Activated T-cell treated with anti-CD3 and anti-CD28 coated beads, Interleukin-2, amount 50 U/mL, for 24 hours (primary cell): ENCODE measurements at places on chromosomes 3 and 15.

GRCh38 chr3:178676942-178677790 lies 140.9 kb downstream of the KCNMB2 start:
- no peak for DNase-seq

DNA sequence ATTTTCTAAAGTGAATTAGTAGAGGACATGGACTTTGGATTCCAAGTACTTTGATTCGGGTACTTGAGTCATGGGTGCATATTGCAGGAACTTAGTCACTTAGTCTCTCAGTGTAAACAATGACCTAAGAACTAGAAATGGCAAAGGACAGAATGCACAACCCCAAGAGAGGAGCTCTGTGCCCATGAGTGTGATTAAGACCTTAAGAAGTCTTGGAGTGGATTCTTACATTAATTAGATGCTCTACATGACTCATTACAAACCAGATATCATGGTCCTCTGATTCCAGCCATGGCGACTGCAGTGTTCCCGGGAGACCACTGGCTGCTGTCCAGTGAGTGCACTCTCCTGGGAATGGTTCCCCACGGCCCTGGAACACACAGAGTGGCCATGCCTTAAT lies 251.5 kb downstream of the GABRG3 start:
- DNase-seq = no peak

GRCh38 chr3:63562323-63562722 lies 90.2 kb upstream of the SNTN start:
- no peak for DNase-seq

GRCh38 chr3:137110392-137110996 lies 152.7 kb downstream of the IL20RB start:
- DNase-seq = no peak

DNA sequence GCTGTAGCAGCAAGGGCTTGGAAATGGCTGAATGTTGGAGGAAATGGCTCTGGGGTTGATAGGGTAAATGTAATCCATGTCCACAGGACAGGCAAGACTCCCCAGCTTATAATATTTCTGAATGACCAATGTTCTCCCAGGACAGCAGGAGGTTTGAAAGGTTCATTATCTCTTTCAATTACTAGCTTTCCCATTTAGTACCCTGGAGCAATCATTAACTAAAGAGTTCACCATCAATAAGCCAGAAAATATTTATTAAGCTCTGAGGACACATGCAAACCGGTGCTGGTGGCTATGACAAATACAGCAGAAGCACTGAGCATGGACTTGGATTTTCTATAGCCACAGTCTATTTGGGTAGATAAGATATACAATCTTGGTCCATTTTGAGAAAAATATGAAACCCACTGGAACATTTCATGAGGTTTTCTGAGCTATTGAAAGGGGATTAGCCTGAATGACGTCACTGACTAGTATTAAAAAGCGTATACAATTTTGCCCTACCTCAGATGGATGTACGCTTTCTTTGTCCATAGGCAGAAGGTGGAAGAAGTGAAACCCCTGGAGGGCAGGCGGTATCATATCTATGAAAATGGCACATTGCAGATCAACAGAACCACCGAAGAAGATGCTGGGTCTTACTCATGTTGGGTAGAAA lies 166.2 kb downstream of the CHL1 start:
- DNase-seq = no peak

- DNase-seq = no peak
These were observed 90.2 kb downstream of the DNAJB8 start for GRCh38 chr3:128376516-128376915.

DNA sequence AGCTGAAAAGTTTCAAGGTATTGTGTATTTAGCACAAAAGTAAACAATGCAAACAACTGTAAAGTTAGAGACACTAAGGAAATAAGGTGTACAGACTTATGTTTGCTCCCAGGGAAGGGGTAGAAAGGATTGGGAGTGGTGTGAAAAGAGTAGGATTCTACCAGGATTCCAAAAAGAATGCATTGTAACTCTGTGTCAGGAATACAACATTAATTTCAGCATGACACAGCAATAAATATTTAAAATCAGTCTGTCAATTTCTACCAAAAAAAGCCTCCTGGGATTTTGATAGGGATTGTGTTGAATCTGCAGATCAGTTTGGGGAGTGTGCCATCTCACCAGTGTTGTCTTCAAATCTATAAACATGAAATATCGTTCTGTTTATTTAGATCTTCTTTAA lies 73.4 kb downstream of the LRRC28 start:
- no peak for DNase-seq

GRCh38 chr15:74381481-74381880 lies 14.0 kb upstream of the CYP11A1 start:
- DNase-seq = no peak

DNA sequence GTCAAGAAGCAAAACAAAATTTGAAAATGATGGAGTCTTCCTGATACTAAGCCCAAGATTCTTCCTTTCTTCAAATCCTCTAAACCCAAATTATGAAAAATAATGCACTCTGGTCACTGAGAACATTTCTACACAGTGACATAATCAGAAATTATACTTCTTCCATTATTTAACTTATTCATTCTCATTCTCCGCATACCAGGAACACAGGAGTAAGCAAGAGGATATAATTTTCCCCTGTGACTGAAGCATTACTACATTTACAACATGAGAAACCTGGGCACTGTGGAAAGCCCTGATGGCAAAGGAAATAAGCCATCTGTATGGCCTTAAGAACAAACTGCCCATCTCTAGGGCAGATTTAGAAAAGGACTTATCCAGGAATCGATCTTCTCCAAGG lies 47.0 kb downstream of the EXD1 start:
- DNase-seq = no peak

DNA sequence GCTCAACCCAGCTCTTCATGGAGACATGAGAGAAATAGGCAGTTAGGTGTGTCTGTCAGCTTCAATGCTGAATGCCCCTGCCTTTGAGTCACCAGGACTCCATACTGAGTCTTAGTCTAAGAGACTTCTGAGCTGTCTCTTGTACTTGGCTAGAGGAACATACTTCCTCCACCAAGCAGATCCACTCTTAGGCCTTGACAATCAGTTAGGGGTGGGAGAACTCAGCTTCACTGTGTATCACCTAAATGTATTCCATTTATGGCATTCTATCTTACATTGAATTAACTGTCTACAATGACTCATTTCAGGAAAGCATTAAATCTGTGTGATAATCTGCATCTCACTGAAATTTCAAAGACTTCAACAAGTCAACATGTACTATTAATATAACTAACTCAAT lies 66.0 kb downstream of the STAC start:
- DNase-seq = no peak

DNA sequence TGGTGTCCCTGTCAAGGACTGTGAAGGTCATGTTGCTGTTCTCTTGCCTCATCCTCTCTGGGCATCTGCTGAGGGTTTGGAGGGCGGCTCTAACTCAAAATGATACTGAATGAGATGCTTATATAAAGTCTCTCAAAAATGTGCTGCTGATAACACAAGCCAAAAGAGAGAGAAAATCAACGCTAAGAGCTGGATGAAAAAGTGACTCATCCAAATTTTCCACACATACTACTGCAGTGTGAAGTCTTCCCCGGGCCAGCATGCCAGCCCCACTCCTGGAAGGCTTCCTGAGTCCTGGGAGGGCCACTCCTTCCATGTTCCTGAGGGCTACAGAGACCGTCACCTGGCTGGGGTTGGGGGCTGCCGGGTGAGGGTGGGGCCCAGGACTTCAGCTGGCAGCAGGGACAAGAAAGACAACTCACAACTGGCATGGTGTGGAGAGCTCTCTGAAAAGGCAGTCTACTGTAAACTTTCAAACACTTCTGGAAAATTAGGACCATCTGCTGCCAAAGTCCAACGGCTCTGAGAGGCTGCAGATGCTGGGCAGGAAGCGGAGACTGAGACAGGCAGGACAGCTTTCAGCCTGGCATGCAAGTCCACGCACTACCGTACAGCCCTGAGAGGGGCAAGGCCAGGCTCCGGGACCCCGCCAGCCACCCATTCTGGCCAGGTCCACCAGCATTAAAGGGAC lies 200.3 kb downstream of the ADAMTS17 start:
- DNase-seq = no peak

GRCh38 chr15:71329041-71329440 lies 213.8 kb downstream of the THSD4 start:
- DNase-seq = no peak

DNA sequence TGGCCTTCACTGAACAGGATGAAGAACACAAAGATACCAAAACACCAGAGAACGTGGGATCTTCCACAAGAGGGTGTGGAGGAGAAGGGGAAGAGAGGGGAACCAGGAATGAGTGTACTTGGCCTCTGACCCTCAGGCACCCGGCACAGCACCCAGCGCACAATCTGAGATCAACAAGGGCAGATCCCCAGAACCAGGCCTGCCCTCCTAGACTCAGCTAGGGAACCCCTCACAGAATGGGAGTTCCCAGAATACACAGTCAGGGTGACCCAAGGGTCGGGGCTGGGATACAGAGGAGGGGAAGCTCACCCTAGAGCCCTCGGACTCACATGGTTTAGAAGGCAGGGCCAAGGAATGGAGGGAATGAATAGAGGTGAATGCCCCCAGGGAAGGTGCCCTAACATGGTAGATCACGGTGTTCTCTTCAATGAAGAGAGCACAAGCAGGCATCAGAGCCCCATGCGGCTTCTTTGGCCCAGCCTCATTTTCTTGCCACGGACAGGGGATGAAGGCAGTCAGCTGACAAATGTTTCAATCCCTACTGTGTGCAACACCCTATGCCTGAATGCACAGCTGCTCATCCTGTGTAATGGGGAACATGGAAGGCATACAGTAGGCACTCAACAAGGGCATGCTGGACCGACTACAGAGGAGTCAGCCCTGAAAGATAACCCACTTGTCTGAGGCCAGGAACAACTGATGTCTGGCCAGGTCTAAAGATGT lies 13.1 kb downstream of the BMF start:
- no peak for DNase-seq

GRCh38 chr15:45884755-45885445 lies 250.1 kb downstream of the SQOR start:
- no peak for DNase-seq

DNA sequence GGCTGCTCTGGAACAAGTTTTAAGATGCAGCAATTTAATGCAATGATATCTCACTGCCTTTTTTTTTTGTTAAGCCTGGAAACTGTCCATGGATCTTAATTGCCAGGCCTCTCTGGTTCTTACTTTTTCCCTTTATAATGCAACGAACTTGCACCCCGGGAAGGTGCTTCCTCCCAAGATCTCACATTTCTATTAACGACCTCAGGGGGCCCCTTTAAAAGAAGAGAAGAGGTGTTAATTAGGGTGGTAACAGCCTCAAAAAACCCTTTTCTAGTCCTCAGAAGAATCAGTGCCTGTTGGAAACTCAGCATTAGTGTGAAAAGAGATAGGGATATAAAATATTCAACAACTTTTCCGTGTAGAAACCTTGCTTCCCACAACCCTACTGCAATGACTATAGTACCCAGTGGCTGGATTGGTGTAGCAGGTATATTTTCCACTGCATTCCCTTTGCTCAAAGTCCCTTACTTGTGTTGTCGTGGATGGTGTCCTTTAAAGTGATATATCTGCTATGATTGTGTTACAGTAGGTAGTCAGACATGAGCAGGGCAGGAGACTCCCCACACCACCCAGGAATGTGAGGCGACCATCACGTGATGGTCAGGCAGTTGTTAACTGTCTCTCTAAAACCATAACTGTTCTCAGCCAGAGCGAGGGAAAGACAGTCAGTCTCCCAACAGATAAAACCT lies 121.8 kb downstream of the CTNNB1 start:
- no peak for DNase-seq

DNA sequence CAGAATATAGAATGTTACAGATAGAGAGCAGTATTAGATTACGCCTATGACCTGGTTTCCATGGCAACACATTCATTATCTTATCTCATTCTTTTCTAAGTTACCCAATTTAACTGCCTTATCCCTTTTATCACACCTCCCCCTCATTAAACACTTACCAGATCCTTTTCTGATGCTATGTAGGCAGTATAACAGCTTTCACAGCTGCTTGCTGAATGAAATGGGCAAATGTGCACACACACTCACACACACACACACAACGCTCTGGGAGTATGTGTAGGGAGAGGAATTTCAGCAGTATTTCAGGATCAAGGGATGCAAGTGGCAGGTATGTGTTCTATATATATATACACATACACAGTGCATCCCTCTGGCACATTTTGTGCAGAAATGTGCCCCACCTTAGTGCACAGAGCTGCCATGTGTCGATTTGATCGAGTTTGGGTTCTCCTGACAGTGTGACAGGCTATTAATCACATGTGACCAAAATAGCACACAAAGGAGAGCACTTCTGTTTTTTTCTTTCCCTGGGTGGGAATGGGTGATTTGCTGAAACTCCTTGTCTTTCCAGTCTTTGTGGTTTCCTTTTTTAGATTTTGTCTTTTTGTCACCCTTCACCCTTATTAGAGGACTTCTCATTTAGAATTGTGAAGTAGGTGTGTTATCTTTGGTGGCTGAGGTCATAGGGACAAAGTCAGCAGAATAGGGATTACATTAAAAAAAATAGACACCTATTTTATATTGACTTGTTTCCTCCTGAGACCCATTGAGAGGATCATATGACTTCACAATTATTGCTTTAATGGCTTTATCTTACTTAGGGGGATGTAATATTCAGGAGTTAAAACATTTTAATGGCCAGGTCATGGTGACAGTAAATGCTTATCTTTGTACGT lies 553.7 kb downstream of the PDCD6IP start:
- no peak for DNase-seq

GRCh38 chr15:34496207-34496995 lies 58.8 kb upstream of the GOLGA8A start:
- no peak for DNase-seq

- DNase-seq = no peak
These were observed 261.1 kb downstream of the EPHB1 start for GRCh38 chr3:135056084-135056730.

GRCh38 chr3:31790193-31791089 lies 190.6 kb downstream of the OSBPL10 start:
- no peak for DNase-seq

DNA sequence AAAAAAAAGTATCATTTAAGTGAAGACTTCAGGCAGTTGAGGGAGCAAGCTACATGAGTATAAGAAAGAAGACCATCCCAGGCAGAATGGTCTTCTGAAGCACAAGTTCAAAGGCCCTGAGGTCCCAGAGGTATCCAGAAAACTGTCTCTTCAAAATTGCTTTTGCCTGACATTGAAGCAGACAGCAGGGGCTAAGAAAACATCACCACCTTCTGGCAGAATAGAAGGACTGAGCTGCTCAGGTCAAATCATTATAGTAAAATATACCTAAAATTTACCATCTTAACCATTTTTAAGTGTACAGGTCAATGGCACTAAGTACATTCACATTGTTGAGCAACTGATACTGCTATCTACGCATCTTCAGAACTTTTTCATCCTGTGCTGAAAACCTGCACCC lies 16.4 kb downstream of the GPR160 start:
- DNase-seq = no peak
